ENCODE measurements at places on chromosomes 7 and 10.

- no peak for DNase-seq
Observed at GRCh38 chr7:141202535-141202934, 128.7 kb downstream of the TMEM178B start.

- DNase-seq = no peak
Observed at GRCh38 chr7:91846436-91846835, 34.1 kb downstream of the MTERF1 start.

DNA sequence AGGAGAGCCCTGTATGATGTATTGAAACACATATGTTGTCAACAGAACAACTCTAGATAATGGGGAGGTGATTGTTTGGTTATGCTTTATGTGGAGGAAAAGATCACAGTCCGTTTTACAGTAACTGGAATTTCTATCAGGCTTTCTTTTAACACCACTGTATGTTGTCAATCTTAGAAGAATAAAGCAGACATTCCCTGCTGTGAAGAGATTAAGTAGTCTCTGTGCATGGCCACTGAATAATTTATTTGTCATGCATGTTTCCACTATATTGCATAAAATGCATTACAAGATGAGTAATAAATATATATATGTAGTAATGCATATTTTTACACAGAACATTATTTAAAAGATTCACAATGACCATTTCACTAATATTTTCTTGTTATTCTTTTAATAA is 440.0 kb downstream of the ANKRD7 start:
- no peak for DNase-seq

DNA sequence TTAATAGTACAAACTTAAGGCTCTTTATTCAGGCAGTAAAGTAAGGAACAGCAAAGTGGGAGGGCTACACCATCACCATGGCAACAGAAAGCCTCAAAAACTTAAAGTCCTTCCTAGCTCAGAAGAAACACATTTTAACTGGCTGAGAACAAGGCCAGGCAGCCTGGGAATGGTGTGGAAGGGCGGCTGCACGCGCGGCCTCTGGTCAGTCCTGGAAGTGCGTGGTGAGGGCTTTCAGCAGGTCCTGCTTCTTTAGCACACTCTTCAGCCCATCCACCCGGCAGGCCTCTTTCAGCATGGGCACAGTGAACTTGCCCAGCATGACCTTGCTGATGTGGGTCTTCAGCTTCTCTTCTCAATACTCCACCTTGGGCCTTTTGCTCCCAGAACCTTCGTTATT is 133.0 kb downstream of the CYP26A1 start:
- no peak for DNase-seq

DNA sequence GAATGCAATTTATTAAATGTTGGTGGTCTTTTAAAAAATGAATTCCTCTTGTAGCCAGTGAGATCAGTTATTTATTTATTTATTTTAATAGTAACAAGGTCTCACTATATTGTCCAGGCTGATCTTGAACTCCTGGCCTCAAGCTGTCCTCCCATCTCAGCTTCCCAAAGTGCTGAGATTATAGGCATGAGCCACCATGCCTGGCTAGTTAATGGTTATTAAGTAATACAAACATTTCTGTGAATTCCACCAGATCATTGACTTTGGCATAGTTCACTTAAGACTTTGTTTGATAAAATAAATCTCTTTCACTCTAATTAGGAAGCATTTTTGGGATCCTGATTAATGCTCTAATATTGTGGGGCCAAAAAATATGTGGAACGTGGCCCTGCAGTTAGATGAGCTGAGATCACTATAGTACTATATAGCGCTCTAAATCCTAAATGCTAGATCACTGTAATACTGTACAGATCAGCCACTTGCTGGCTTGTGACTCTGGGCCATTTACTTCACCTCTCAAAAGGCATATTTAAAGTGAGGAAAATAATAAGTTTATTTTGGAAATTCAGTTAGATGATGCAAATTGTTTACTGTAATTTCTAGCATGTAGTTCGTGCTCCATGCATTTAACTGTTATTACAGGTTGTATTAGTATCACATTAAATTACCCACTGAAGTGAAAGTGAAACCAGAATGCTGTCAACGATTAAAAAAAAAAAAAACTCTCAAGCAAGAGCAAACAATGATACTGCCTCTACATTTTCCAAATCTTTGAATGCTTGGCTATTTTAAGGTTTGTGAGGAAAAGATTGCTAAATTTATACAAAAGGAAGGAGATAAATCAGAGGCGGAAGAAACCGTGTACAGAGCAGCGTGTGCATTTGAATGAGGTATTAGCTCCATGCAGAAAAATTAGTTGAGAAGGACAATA is 15.9 kb upstream of the FAS start:
- DNase-seq = no peak

DNA sequence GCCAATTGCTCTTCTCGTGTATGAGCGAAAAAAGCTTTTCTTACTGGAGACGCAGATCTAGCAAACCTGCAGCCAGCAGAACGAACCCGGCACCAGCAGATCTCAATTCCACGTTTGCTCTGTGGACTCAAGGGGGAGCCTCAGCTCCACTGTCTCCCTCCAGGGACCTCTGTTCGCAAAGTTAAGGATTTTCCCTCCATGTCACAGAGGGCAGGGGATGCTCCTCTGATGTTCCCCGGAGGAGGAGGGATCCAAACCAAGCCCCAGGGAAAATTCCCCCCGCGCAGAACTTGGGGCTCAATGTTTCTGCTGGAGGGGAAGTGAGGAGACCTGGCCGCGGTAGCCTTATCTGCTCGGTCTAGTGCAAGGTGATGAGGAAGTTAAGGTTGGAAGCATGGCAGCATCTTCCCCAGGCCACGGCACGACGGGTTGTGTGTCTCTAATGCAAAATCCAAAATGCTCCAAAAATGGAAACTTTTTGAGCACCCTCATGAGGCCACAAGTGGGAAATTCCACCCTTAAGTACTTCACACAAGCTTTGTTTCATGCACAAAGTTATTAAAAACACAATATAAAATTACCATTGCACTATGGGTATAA is 9.0 kb downstream of the IQCE start:
- no peak for DNase-seq

Measured in natural killer cell treated with Interleukin-12 subunit alpha and Interleukin-12 subunit beta and Interleukin-15 and Interleukin-18, amount 100 ng/mL, for 72 hours (primary cell).